Esophagus muscularis mucosa (tissue), 4 donors: ENCODE measurements at places on chromosomes 16 and 17. TPM values are rescaled to one million over a fixed set of nuclear protein-coding genes. Genes with fewer than 3 reads are reported as not detected.

Gene MT1B
- not detected for total RNA-seq

Gene PRRT2
- total RNA-seq: 11.2 TPM

Gene KIFC3
- 28.2 TPM for total RNA-seq

- H3K36me3 ChIP-seq: no peaks in the 10 kb centered on the region
- H3K4me1 ChIP-seq: peaks cover 16% of the 10 kb centered on the region
- H3K27ac ChIP-seq: peak within 1 kb of the TSS; percentile 27
- H3K27me3 ChIP-seq: no peaks in the 10 kb centered on the region
- no peak for DNase-seq
These were observed at the start of gene CBX2 for GRCh38 chr17:79777894-79778503. Gene CBX2 (plus strand): TSS chr17:79778148. CDS start chr17:79778236, 88 bp downstream.

DNA sequence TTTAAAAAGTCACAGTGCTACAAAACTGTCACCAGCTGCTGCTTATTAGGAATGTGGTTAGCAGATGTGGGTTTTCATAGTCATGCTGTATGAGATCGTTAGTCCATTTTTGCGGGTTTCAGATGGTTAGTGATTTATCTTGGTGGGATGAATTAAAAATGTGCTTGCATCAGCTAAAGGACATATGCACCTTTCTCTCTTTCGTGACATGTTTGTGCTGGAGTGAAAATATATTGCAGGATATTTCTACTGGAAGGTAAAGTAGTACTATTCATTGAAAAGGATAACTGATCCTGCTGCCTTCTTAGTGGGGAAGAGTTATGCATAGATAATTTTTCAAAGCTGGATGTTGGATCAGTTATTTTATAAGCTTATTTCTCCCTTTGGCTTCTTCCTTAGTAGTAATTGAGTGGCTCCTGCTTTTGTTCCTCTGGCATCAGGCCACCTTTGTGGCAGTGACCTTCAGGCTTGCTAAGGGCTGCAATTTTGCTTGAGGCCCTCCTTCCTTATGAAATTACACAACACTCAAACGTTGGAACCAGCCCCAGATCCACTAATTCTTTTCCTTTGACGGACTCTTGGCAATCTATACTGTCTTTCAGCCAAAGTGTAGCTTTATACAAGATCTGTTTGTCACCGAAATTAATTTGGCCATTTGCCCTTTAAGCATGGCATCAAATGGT, 7.5 kb upstream of the SNTB2 start:
- H3K27me3 ChIP-seq: no peaks in the 10 kb centered on the region
- no peaks in the 10 kb centered on the region for H3K36me3 ChIP-seq

GRCh38 chr17:31394544-31394943, 3.1 kb downstream of the RAB11FIP4 start:
- H3K27ac ChIP-seq: no peak overlapping the region
- peaks cover 31% of the 10 kb centered on the region for H3K27me3 ChIP-seq
- no peaks in the 10 kb centered on the region for H3K36me3 ChIP-seq
- no peak overlapping the region for H3K4me3 ChIP-seq

DNA sequence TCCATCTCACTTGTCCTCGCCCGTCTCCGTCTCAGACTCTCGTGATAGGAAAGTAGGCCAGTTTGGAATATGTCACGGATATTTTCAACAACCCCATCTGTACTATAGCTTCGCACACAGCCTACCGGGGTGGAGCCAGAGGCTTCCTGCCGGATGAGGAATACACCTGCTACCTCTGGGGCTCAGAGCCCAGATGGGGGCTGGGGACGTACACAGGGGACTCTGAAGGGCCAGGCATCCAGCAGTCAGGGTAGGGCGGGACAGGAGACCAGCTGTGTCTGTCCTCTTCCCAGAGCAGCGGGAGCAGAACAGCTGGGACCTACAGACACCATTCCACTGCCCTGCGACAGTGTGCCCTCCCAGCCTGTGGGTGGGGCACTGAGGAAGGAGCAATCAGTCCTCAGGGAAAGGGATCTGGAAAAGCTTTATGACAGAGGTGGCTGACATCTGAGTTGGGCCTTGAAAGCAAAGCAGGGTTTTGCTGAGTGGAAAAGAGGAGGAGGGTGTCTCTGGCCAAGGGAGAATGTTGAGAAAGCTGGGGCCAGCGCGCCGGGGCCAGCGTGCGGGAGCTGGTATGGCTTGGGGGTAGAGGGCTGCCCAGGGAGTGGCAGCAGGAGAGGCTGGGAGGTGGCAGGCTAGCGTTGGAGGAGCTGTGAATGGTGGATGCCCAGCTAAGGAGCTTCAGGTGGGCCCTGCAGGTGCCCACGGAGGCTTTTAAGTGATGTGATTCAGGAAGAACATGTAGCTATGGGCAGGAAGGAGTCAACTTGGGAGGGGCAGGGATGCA, 11.5 kb upstream of the SRCIN1 start:
- no peaks in the 10 kb centered on the region for H3K27me3 ChIP-seq
- no peaks in the 10 kb centered on the region for H3K36me3 ChIP-seq
- no peak overlapping the region for H3K4me3 ChIP-seq
- H3K27ac ChIP-seq: no peak overlapping the region

DNA sequence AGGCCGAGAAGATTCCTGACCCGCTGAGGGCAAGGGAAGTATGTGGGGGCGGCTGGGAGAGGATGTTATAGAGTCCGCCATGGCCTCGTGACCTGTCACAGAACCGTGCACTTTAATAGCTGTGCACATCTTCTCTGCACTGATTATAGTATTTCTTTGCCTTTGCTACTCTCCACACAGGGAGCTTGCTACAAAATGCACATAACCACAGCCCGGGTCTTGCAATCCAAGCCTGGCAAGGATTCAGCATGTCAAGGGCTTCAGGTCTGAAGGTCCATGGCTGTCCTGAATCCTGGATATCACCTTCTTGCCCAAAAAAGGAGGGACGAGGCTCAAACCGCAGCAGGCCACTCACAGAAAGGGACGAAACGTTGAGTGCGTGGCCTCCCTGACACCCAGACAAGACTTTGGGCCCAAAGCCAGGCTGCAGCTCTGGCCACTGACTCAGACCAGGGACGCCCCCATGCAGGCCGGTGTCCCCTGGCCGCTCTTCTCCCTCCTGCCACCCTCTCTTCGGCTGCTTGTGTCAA, 43.7 kb downstream of the USP22 start:
- H3K27ac ChIP-seq: peak overlapping the region; percentile 62
- peaks cover 46% of the 10 kb centered on the region for H3K36me3 ChIP-seq
- H3K4me1 ChIP-seq: peaks cover 47% of the 10 kb centered on the region
- no peak for DNase-seq
- no peak overlapping the region for H3K4me3 ChIP-seq

GRCh38 chr17:45952814-45953320, 46.2 kb upstream of the STH start:
- no peaks in the 10 kb centered on the region for H3K36me3 ChIP-seq

GRCh38 chr16:13471036-13471435, 448.9 kb upstream of the ERCC4 start:
- H3K4me1 ChIP-seq: no peaks in the 10 kb centered on the region
- H3K27me3 ChIP-seq: no peaks in the 10 kb centered on the region
- no peak for DNase-seq
- no peak overlapping the region for H3K4me3 ChIP-seq
- H3K36me3 ChIP-seq: no peaks in the 10 kb centered on the region

DNA sequence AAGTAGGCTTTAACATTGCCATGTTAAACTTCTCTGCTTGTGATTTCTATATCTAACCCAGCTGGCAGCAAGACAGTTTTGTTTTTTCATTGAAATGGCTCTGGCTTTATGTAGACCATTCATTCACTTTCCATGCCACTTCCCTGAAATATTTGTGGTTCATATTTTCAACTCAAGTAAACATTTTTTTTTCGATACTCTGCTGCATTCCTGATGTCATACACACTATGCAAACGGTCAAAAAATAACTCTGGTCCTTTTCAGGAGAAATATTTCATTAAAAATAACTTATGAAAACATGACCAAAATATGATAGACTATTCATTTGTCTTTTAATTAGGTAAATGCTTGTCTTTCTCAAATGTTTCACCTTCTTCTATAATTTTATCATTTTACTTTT, 116.3 kb downstream of the USP22 start:
- no peak overlapping the region for H3K27ac ChIP-seq
- no peak for DNase-seq
- H3K27me3 ChIP-seq: no peaks in the 10 kb centered on the region
- no peaks in the 10 kb centered on the region for H3K4me1 ChIP-seq
- no peak overlapping the region for H3K4me3 ChIP-seq

DNA sequence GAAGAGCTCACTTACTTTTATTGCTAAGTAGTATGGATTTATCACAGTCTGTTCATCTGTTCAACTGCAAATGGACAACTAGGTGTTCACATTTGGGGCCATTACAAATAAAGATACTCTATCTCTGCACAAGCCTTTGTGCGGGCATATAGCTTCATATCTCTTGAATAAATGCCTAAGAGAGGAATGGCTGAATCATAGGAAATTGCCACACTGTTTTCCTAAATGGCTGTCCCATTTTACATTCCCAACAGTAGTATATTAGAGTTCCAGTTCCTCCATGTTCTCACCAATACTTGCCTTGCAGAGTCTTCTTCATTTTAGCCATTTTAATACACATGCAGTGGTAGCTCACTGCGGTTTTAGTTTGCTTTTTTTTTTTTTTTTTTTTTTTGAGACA, 20.5 kb downstream of the NSMCE1 start:
- H3K27me3 ChIP-seq: no peaks in the 10 kb centered on the region
- no peak for DNase-seq
- H3K4me1 ChIP-seq: peaks cover 33% of the 10 kb centered on the region
- no peak overlapping the region for H3K27ac ChIP-seq

GRCh38 chr17:74452033-74452840, 14.2 kb upstream of the CD300A start:
- peaks cover 42% of the 10 kb centered on the region for H3K4me1 ChIP-seq
- H3K4me3 ChIP-seq: no peak overlapping the region
- peak overlapping the region; percentile 80 for H3K27ac ChIP-seq
- H3K27me3 ChIP-seq: no peaks in the 10 kb centered on the region

DNA sequence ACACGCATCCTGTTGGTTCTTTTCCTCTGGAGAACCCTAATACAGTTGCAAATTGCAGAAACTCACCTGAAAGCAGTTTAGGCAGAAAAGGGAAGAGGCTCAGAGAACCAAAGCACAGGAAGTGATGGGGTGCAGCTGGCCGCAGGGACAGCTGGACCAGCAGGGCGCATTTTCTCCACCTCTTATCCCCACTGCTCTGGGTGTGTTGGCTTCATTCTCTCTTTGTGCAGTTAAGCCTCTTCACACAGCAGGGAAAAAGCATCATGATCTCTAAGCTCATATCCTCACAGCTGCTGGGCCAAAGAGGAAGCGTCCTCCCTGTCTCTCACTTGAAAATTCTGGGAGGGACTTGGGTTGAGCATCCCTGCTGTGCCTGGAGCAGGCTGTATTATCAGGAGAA, 20.0 kb upstream of the LRRC75A start:
- DNase-seq: no peak
- peaks cover 8% of the 10 kb centered on the region for H3K4me1 ChIP-seq
- no peak overlapping the region for H3K27ac ChIP-seq
- H3K36me3 ChIP-seq: no peaks in the 10 kb centered on the region

DNA sequence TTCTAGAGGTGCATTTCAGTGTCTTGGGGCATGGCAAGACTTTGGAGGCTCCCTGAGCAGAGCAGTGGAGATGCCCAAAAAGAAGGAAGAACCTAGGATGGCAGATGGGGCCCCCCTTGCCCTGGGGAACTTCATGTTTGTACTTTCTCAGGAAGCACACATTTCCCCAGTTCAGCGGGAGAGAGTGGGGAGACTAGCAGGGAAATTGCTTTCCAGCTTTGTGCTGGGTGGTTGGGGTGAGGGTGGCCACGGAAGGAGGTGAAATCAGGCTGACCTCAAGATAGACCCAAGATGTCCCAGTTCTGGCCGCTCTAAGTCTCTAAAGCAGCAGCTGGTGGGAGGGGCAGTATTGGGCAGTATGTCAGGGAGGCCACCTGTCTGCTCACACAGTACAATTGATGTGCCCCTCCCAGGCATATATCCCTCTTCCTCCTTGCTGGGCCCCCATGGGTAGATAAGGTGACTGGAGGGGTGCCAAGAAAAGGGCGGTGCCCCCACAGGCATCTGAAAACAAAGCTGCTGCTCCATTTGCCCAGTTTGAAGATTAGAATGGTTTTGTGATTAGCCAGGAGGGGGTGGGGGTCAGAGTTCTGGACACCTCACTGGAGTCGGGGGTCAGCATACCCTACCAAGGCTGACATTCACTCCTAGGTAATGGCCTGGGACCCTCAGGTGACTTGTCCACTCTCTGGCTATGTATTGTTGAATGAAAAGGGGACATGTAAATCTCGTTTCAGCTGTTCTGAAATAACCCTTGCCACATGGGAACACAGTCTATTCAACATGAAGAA, 17.1 kb upstream of the NAGLU start:
- no peak overlapping the region for H3K4me3 ChIP-seq
- H3K27me3 ChIP-seq: no peaks in the 10 kb centered on the region
- peaks cover 72% of the 10 kb centered on the region for H3K4me1 ChIP-seq
- no peak for DNase-seq
- peak overlapping the region; percentile 96 for H3K27ac ChIP-seq
- H3K36me3 ChIP-seq: peaks cover 33% of the 10 kb centered on the region

- H3K4me1 ChIP-seq: no peaks in the 10 kb centered on the region
- no peaks in the 10 kb centered on the region for H3K36me3 ChIP-seq
- peaks cover 100% of the 10 kb centered on the region for H3K27me3 ChIP-seq
- H3K27ac ChIP-seq: no peak overlapping the region
- DNase-seq: no peak
These were observed 145.6 kb downstream of the ENGASE start for GRCh38 chr17:79220201-79220712.

- no peak overlapping the region for H3K4me3 ChIP-seq
- no peak for DNase-seq
- H3K27me3 ChIP-seq: no peaks in the 10 kb centered on the region
- no peaks in the 10 kb centered on the region for H3K36me3 ChIP-seq
- peaks cover 8% of the 10 kb centered on the region for H3K4me1 ChIP-seq
These were observed 88.2 kb upstream of the FA2H start for GRCh38 chr16:74862743-74863244.

DNA sequence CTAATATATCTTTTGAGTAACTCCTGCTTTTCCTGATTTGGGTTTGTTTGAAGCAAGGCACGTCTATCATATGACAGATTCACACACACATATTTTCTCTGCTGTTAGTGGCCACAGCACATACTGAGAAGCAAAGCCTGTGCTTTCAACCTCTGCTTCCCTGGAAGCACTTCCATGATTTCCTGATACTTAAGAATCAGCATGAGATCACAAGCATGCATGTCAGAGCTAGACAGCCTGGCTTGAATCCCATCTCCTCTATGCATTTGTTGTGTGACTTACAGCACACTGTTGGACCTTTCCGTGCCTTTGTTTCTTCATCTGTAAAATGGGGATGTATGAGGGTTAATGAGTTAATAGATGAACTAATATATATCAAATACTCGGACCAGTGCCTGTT, 151.1 kb upstream of the NOL11 start:
- H3K36me3 ChIP-seq: no peaks in the 10 kb centered on the region
- H3K27me3 ChIP-seq: no peaks in the 10 kb centered on the region
- no peaks in the 10 kb centered on the region for H3K4me1 ChIP-seq
- no peak overlapping the region for H3K4me3 ChIP-seq
- no peak overlapping the region for H3K27ac ChIP-seq
